ENCODE measurements at places on chromosomes 13 and 19. TPM values are rescaled to one million over a fixed set of nuclear protein-coding genes. Genes with fewer than 3 reads are reported as not detected.

FAM216B gene
- total RNA-seq, result not detected

TLE5 gene
- 456 TPM for total RNA-seq

LSR gene
- 0.86 TPM for total RNA-seq

ZNF175 gene
- 5.0 TPM for total RNA-seq

ERF gene
- 34.0 TPM for total RNA-seq

All from myometrial cell (primary cell).